ENCODE measurements at places on chromosomes 3 and 15.

GRCh38 chr15:52394118-52394517, 98.5 kb upstream of the MYO5C start:
- DNase-seq: no peak

DNA sequence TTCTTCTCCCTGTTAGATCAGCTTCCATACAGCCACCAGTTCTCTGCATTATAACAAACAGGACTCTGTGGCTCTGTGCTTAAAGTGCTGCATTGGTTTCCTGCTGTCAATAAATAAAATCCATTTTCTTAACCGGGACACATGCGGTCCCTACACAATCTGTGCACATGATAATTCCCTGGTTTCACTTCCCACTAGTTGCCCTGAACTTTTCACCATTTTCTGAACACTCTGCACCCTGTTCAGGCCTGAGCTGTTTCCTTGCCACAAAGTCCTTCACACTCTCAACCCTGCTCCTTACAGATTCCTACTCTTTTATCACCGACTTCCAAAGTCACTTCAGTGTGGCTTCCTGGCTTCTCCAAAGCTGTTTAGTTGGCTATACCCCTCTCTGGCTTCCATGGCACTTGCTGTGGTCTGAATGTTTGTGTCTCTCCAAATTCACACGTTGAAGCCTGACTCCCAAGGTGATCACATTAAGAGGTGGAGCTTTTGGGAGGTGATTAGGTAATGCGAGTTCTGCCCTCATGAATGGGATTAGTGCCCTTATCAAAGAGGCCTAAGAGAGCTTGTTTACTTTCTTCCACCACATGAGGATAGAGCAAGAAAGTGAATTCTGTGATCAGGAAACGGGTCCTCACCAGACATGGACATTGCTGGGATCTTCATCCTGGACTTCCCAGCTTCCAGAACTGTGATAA, 233.4 kb downstream of the CHST2 start:
- no peak for DNase-seq

GRCh38 chr3:178217479-178217878, 318.8 kb upstream of the KCNMB2 start:
- no peak for DNase-seq

GRCh38 chr3:138034918-138035317, 25.0 kb downstream of the CLDN18 start:
- no peak for DNase-seq

DNA sequence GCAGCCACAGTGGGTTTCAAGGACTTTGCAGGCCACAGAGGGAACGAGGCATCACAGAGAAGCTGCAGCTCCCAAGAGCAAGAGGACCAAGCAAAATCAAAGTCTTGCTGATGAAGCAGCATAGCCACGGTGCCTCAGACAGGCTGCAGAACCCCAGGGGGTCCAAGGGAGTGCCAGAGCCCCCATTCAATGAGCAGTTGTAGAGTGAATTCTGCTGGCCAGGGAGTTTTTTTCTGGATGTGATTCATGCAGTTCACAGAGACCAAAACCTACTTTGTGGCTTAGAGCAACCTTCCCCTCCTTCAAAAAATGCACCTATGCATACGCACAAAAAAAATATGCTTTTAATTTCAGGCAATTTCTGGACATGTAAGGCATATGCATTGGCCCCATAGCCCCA, 409.0 kb downstream of the VPS13C start:
- no peak for DNase-seq

DNA sequence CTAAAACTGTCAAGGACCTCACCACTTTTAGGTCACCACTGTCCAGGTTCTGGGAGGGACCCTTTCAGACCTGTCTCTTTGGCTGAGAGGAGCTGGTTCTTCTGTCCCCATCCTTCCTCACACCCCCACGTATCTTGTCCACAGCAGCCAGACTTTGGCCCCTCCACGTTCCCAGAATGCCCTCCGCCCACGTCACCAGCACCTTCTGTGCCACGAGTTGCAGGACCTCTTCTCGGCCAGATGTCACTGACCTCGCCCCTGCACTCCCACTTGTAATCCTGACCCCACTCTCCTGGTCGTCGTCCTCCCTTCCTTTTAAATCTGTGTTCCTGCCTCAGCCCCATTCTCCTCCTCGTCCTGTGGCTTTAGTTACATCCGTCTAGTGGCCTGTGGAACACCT, 22.6 kb upstream of the SEC13 start:
- DNase-seq: no peak

DNA sequence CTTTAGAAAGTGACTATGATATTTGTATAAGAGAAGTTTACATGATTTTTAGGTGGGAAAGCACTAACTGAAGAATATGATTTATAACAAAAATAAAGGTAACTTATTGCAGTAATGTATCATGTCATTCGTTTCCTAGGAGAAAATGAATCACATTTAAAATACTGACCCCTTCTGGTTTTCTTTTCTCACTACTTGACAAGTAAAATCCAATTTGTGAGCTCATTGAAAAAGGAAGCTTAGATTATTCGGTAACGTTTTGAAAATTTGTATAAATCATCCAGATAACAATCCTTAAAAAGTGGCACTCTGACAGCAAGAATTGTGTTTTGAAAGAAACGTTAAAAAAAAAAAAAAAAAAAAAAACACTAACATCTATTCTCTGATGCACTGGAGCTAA, 39.0 kb downstream of the NSUN3 start:
- DNase-seq: no peak

DNA sequence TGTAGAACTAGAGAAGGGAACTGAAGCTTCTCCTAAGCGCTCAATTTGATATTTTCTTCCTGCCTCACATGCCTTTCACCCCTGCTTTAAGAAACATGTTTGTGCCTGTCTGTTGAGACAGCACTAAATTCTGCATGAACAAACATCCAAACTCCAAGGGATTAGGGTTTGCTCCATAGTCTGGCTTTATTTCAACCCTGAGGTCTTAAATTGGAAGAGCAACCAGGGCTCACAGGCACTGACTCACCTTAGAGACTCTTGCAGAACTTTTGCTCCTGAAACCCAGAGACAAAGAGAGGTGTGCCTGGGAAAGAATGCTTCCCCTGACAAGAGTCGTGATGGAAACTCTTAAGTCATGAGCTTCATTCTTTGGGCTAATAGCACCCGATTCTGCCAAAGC, 393.9 kb upstream of the MCTP2 start:
- no peak for DNase-seq

DNA sequence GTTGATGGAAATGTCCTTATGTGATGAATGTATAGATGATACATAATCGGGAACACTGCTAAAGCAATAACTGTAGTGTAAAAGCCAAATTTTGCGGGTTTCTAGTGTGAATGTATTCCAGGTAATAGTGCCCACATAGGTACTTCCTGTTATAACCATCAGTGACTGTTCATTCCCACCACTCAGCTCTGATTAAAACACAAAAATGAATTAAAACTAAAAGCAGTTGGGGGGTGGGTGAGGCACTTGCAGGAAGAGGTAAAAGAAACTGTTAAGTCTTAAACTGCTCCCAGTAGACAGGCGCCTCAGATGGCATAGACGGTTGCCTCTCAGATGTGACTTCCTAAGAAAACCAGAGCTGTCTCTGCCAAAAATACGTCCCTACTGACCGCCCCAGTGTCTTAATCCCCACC, 893 bp upstream of the MTHFS start:
- DNase-seq: no peak

DNA sequence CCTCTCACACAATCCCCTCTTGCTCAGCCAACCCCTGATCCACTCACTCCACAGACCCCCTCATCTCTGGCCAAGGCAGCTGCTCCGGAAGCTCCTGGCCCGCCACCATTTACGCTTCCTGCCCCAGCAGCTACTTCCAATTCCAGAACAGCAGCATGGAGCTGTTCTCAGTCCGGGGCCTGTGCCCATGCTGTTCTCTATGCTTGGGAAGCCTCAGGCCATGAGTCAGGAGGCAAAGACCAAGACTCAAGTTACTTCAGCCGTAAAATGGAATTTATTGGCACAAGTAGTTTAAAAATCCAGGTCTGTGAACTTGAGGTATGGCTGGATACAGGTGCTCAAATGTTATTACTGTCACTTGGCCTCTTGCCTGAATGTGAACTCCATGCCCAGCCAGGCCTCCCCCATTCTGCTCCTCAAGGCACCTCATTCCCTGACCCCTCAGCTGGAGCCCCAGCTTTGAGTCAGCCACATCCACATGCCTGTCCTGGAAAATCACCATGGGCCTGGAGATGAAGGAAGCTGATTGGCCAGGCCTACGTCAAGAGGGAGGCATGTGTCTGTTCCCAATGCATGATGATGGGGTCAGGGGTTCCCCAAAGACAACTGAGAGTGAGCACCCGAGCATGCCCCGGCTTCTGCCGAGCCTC, 31.4 kb upstream of the CACNA2D2 start:
- no peak for DNase-seq

DNA sequence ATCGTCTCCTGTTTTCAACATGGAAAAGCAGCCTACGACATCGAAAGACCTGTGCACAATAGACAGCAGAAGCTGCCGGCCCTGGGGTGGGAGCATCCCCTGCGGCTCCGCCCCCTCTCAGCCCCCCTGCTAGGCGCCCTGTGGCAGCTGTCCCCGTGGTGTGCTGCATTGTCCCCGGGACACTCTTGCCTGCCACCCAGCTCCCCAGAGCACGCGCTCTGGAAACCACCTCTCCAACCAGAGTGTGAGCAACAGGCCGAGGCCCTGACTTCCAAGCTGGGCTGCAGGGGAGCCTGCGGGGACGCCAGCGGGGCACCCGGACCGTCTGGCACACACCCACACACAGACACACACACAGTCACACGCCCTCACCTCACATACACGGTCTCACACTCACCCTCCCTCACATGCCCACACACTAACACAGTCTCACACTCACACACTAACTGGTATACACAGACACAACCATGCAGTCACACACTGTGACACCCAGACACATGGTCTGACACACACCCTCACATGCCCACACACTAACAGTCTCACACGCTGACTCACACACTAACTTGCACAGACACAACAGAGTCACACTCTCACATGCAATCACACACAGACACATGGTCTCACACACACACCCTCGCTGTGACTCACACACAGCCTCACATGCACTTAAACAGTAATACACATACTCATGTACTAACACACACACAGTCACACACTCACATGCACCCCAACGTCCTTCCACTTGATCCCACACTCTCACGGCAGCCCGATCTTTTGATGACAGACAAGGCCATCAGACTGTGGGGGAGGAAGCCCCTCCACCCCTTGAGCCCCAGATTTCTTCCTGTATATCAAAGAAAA, 94.7 kb downstream of the OCA2 start:
- no peak for DNase-seq

GRCh38 chr3:36695113-36695768, 69.1 kb downstream of the DCLK3 start:
- DNase-seq: no peak

DNA sequence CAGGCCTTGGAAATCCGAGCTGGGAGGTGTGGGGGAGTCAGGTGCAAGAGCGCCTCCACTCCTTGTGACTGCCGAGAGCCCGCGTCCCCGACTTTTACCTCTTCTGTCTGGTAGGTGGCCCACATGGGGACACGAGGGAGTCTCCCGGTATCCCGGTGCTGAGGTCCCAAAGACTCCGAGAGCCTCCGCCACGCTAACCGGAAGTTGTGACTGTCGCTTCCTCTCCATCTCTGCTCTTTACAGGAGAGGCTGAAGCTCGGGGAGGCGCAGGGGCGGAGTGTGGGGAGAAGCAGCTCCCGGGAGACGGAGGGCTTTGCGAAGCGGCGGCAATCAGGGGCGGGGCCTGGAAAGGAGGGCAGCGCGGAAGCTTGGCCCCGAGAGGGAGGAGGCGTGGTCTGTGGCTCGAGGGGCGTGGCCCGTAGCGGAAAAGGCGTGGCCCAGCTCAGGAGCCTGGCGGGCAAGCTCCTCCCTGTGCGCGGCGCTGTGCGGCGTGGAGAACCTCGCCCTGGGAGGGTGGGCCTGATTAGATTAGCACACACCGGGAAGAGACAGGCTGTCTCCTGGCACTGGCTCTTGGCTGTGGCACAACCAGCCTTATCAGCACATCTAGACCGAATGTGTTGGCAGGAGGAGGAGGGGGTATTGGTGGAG, 143.9 kb downstream of the GABRB3 start:
- no peak for DNase-seq

GRCh38 chr3:4751502-4752101, 227.6 kb upstream of the BHLHE40 start:
- DNase-seq: no peak

- no peak for DNase-seq
Measured at GRCh38 chr3:53555068-53555588, 60.7 kb downstream of the CACNA1D start.

DNA sequence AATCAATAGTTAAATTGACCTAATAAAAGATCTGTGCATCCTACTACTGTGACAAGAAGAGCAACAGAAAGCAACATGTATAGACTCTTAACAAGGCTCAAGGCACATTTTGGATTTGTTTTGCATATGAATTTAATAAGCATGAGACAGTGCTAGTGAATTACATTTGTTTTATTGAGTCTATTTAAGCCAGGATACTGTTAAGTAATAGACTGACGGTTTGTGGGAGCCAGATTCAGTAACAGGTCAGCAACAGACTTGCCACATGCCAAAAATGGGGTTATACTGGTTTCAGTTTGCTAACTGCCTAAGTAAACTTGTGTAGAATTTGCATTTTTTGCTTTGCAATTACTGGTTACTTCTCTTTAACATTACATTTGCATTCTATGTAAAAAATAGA, 54.0 kb downstream of the MBNL1 start:
- no peak for DNase-seq

All from NCI-H1092 (cell line).